ENCODE measurements at places on chromosomes 16 and 17.

DNA sequence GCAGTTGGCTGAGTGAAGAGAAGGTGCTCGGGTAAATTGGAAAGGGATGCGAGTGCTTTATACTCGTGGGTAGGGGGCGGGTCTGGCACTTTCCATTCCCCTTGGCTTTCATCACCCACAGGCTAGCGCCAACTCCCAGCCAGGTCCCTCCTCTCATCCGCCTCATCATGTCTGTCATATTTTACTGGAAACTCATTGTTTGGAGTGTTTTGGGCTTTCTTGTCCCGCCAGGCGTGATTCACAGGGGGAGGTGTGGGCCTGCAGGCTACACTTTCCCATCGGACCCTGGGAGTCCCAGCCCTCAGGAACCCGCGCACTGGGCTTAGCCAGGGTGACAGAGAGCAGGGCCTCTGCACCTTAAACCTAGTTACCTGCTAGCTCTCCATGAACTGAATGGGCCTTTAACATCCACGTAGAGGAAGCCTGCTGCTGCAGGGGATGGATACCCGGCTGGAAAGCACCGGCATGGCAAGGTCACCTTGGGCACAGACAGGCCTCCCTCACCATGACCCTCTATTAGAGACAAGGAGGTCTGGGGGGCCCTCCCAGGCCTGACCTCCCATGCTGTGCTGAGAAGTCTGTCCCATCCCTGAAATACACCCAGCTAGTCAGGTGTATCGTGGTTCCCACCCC, at the start of gene KRT14:
TSS of gene KRT14 (minus strand) at position 33 of the 633 bp plus-strand sequence. CDS start 61 bp downstream, outside the sequence.
- no peak for DNase-seq

DNA sequence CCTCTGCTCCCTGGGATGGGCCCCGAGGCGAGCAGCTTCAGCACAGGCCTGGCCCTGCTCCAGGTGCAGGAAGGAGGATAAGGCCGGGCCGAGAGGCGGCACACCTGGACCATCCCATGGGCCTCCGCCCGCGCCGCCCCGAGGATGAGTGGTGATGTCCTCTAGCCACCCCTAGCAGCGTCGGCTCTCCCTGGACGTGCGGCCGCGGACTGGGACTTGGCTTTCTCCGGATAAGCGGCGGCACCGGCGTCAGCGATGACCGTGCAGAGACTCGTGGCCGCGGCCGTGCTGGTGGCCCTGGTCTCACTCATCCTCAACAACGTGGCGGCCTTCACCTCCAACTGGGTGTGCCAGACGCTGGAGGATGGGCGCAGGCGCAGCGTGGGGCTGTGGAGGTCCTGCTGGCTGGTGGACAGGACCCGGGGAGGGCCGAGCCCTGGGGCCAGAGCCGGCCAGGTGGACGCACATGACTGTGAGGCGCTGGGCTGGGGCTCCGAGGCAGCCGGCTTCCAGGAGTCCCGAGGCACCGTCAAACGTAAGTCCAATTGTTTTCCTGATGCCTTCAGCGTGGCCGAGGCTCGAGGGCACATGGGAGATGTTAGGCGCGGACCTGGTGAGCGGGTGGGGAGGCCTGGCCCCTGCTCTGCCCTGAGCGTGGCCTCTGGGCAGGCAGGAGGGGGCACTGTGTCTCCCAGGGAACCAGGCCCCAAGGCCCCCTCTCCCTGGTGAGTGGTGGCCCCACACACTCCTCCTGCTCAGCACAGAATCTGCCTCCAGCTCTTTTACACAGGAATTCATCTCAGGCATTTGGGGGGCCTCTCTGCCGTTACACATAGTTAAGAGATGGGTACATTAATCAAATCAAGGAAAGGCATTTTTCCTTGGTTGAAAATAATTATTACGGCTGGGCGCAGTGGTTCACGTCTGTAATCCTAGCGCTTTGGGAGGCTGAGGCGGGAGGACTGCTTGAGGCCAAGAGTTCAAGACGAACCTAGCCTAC, 855 bp downstream of the TMEM204 start:
- no peak for DNase-seq

DNA sequence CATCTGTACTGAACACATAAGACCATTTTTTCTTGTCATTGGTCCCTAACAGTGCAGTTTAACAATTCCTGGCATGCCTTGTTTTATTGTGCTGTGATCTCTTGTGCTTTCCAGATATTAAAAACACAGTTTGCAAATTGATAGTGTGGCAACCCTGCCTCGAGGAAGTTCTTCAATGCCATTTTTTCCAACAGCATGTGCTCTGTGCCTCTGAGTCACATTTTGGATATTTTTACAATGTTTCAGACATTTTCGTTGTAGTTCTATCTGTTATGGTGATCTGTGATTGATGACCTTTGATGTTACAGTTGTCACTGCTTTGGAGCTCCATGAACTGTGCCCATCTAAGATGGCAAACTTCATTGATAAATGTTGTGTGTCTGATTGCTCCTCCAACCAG, 66.2 kb downstream of the GOSR1 start:
- no peak for DNase-seq

DNA sequence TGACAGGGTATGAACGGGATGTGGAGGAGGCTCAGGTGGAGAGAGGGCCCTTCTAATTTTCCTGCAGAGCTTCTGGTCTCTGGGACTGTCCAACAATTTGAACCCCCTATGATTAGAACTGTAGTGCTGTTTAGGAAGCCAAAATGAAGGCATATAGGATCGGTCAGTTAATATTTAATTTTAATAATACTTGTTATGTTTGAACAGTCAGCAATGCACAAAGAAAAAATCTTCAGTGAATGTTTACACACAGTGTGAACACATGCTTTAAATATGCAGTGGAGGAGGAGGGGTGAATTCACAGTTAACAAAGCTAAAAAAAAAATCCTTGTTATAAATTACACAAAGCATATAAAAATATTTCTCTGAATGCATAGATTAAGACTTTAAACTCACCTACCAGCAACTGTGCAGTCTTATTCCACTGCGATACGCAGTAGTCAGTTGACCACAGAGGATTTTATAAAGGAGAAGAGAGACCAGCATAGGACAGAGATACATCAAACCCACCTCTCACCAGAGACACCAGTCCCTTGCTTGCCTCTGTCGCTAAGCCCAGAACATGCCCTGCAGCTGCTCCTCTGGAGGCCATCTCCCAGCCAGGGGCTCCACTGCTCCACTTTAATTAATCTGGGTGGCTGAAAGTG, 14.6 kb downstream of the ANKRD40 start:
- DNase-seq: no peak

DNA sequence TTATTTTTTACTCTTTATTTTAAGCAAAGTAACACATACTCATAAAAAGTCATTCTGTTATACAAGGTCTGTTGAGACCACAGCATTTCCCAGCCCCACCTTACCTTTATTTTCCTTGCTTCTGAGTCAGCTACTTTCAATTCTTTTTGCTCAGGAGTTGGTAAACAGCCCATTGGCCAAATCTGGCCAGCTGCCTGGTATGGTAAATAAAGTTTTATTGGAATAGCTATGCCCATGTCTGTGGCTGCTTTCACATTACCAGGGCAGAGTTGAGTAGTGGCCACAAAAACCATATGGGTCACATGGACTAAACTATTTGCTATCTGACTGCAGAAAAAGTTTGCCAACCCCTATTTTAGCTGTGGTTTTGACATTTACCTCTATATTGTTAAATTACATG, 3.4 kb upstream of the NSRP1 start:
- DNase-seq: no peak

DNA sequence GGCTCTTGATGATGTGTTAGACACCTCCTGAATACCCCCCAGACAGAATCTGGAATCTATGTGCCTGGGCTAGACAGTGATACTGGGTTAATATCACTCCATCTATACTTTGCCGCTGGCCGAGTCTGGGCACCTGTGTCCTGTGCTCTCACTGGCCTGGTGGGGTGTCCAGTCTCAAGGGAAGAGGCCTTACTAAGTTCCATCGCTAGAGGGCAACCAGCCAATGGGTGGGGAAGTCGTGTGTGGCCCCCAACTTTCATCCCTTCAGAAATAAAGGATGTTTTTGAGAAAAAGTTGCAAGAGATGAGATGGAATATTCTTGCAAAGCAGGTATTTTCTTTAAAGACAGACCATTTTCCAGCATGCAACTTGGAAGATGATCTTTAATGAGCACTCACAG, 1.6 kb upstream of the GLP2R start:
- DNase-seq: no peak

GRCh38 chr16:66272461-66272860, 94.0 kb upstream of the CDH5 start:
- DNase-seq: no peak

GRCh38 chr17:62923258-62924150, 42.5 kb upstream of the TANC2 start:
- no peak for DNase-seq

- no peak for DNase-seq
These were observed 11.1 kb downstream of the SYNRG start for GRCh38 chr17:37598145-37598544.

DNA sequence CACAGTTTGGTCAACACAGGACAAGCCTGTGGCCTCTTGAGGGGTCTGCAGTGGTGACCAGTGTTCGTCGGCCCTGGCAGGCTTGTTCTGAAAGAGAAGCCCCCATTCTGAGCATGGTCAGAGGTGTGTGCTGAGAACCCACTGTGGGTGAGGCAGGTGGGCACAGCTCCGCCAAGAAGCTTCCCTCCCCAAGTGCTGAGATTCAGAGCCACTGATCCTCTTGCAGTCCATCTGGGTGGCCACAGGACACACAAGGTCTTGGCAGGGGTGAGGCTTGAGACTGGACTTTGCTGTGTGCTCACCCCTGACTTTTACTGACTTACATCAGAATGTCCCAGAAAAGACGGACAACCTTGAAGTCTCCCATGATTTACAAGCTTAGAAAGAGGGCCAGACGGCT, 18.7 kb downstream of the MPRIP start:
- DNase-seq: no peak

DNA sequence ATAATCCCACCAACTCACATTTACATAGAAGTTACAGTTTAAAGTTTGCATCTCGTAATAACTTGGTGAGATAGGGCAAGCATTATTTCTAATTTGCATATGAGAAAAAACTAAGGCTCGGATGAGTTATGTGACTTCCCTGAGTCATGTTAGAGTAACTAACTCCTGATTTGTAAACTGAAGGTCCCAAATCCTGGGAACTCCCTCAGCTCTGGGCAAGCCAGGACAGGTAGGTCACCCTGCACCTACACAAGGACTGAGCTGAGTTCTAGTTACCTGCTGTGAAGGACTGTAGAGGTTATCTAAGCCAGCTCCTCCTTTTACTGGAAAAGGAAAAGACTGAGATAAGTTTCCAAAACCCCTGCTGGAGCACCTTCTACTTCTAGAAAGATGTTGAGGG, 92.1 kb upstream of the HLF start:
- DNase-seq: no peak

DNA sequence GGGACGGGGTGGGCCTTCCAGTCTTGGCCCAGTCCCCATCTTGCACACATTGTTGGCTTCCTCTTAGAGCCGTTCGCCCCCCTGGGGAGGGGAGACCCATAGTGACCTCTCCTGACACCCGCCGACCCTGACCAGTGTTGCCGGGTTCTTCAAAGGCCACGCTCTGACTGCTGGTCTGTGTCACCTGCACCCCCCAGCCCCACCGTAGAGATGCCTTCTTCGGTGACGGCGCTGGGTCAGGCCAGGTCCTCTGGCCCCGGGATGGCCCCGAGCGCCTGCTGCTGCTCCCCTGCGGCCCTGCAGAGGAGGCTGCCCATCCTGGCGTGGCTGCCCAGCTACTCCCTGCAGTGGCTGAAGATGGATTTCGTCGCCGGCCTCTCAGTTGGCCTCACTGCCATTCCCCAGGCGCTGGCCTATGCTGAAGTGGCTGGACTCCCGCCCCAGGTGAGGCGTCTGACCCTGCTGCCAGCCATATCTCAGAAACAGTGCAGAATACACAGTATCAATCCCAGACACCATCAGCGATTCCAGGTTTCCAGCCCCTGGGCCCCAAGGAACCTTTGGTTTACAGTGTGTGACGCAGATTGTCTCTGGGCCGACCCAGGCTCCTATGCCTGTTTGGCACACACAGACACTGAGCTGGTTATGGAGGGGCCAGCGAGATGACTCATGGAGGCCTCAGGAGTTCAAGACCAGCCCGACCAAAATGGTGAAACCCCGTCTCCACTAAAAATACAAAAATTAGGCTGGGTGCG, 1.3 kb downstream of the SLC26A11 start:
- no peak for DNase-seq

DNA sequence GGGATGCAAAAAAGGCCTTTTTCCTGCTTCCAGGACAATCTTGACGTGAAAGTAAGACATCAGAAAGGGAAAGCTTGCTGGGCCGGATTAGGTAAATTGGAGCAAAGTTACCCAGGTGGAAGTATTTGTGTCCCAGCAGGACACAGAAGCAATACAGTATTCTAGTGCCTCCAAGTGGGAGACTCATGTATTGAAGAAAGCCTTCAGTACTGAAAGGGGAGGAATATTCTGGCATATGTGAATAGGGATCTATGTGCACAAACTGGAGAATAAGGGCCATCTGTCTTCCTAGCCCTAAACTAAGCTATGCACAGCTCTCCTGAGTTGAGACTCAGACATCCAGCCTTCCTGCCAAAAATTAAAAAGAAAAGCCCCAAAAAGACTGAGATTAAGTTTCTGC, 327.3 kb upstream of the CDH8 start:
- no peak for DNase-seq

DNA sequence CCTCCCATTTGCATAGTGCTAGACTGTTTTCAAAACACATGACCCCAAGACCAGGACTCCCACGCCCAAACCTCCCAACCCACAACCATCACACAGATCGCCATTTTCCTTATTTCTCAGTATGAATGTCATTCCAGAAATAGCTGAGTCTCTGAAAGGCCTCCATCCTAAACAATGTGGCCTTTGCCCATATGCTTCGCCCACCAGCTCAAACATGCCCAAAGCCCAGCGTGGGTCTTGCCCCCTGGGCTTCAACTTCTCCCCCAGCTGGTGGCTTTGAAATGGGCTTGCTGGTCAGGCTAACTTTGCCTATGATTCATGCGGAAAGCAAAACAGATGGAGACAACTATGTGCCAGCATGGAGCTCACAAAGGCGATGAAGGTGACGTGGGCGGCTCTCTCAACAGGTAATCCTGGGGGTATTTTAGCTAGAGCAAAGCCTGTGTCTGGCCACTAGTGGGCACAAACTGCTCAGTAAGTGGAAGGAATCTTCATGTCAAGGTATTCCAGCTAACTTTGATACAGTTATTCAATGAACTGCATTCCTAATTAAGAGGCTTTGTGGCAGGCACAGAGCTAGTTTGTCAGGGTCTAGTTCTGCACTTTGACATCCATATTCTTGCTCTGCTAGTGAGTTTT, 17.1 kb downstream of the PMP22 start:
- DNase-seq: no peak

DNA sequence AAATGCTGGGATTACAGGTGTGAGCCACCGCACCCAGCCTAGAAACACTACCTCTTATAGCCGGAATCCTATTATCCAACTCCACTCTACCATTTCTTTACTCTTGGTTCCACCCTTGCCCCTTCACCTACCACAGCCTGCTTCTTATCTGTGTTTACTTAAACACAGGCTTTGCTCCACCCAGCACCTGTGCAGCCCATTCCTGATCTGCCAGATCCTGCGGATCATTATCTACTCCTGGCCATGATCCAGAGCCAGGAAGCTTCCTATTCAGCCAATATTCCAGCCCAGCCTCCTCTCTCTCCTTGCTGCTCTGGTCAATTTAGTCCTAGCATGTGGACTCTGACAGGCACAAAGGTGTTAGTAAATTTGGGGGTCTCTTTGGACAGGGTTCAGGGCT, 98.8 kb upstream of the MED13 start:
- DNase-seq: peak; percentile 31

Data from NCI-H1105 treated with DMSO at 0.1 percent for 48 hours (cell line).